ENCODE measurements at places on chromosomes 16 and 17.

DNA sequence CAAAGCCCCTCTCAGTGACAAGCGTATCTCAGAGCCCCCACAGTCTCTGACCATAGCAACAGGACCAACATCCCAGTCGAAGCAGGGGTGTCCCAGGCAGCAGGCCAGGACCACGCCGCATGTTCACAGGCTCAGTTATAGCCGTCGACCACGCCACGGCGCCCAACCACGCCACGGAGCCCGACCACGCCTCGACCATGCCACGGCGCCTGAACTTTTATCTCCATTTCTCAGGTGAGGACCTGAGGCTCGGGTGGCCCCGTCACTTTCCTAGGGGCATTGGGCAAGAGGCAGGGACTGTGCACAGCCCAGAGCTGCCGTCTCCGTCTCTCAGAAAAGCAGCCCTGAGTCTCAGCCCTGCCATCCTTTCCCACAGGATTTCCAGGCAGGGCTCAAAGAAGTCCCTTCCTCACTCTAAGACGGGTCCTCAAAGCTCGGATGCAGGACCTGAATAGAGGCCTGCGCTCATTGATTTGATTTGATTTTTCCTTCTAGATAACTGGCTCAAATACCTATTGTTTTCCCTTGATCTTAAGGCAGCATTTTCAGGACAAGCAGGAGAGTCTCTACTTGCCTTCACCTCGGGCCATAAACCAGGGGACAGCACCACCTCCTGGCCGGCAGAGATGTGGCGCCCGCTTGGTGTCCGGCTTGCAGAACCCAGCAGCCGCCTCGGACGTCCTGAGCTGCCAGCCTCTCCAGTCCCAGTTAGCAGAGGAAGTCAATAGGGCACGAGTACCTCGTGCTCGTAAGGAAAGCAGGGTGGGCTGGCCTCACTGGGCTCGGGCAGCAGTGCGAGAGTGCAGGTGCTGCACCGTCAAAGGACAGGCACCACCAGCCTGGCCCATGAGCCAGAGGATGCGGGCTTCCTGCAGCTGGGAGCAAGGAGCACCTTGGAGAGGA lies 38.8 kb downstream of the C16orf95 start:
- peak; percentile 29 for DNase-seq

- DNase-seq: no peak
These were observed 25.9 kb upstream of the SPATA32 start for GRCh38 chr17:45287526-45288500.

DNA sequence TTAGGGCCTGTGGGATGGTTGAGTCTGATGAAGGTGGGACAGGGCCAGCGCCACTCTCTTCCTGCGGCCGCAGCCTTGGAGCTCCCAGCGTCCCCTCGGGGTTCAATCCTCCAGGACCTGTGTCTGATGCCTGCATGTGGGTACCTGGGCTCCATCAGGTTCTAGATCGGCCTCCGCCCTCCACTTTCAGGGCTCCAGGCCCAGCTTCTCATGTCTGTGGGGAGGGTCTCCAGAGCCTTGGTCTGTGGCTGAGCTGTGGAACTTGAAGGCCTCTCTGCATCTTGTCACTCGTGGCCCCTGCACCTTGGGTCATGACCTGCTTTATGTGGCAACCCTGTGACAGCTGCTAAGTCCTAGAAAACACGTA lies 89.8 kb upstream of the ZNF750 start:
- no peak for DNase-seq

- DNase-seq: no peak
These were observed 5.9 kb upstream of the METTL16 start for GRCh38 chr17:2517539-2517938.

DNA sequence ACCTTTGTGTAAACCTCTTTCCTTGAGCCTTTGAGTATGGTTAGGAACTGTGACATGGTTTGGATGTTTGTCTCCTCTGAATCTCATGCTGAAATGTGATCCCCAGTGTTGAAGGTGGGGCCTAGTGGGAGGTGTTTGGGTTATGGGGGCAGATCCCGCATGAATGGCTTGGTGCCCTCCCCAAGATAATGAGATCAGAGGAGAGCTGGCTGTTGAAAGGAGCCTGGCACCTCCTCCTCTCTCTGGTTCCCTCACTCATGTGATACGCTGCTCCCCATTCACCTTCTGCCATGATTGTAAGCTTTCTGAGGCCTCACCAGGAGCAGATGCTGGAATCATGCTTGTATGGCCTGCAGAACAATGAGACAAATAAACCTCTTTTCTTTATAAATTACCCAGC lies 1110.2 kb downstream of the CDH11 start:
- DNase-seq: no peak

DNA sequence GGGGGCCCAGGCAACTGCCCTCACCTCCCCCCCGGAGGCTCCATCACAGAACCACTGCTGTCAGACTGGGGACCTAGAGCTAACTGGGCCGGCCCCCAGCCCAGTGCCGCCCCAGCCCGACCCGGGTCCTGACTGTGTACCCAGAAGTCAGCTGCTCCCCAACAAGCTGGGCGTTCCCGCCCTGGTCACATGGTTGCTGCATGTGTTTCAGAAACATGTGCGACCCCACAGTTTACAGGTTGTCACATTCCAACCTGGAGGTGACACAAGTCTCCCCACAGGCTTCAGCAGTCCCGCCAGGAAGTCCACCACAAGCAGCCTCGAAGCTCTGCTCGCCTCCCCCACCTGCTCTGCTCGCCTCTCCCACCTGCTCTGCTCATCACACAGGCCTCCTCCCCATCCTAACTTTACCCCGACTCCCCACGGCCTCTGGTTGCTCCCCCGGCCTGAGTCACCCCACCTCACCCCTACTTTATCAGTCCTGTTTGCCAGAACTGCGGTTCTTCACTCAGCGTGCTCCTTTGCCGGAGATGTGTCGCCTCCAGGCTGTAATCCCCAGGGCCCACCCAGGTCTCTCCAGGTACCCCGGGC lies 968 bp downstream of the MRPL28 start:
- DNase-seq: no peak
